ENCODE measurements at places on chromosomes 11 and 22.

- DNase-seq = no peak
- H3K36me3 ChIP-seq = no peaks in the 10 kb centered on the region
- no peaks in the 10 kb centered on the region for H3K27me3 ChIP-seq
- H3K4me1 ChIP-seq = no peaks in the 10 kb centered on the region
- H3K27ac ChIP-seq = no peak overlapping the region
- H3K4me3 ChIP-seq = no peak overlapping the region
Observed at GRCh38 chr11:63510360-63511047, 4.6 kb downstream of the LGALS12 start.

DNA sequence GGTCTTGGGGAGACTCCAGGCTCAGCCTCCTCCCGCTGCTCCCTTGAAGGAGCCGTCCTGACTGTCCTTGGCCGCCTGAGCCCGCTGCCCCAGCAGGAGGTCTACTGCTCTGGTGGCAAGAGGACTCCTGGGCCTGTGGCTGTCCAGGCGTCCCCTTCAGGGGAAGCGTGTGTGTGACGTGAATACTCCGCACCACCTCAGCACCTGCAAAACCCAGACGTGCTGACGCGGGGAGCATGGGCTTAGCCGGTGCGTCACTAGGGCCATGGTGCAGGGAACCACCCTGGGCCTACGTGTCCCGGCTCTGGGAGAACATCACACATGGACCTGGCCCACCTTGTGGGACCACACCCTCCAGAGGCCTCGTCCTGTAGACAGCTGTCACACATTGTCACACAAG lies 30.2 kb upstream of the BRSK2 start:
- no peaks in the 10 kb centered on the region for H3K36me3 ChIP-seq
- DNase-seq = no peak
- H3K27me3 ChIP-seq = no peaks in the 10 kb centered on the region
- H3K4me1 ChIP-seq = no peaks in the 10 kb centered on the region
- no peak overlapping the region for H3K27ac ChIP-seq

GRCh38 chr11:68657021-68657780 lies 27.1 kb upstream of the GAL start:
- no peaks in the 10 kb centered on the region for H3K36me3 ChIP-seq
- DNase-seq = no peak
- no peaks in the 10 kb centered on the region for H3K4me1 ChIP-seq
- no peak overlapping the region for H3K27ac ChIP-seq
- H3K27me3 ChIP-seq = no peaks in the 10 kb centered on the region
- no peak overlapping the region for H3K4me3 ChIP-seq

DNA sequence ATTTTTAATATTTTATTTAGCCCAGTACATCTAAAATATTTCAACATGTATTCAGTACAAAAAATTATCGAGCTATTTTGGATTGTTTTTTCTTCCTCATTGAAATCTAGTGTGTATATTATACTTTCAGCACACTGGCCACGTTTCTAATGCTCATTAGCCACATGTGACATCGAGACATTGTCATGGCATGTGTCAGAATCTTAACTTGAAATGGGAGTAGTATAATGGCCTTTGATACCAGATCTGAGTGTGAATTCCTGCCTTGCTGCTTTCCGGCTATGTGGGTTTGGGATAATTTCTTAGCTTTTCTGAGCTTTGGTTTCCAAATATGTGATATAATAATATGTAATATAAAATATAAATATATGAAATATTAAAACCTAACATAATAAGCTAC lies 54.3 kb downstream of the BCL2L13 start:
- H3K27ac ChIP-seq = no peak overlapping the region
- no peak for DNase-seq
- H3K4me3 ChIP-seq = no peak overlapping the region
- H3K36me3 ChIP-seq = peaks cover 17% of the 10 kb centered on the region

DNA sequence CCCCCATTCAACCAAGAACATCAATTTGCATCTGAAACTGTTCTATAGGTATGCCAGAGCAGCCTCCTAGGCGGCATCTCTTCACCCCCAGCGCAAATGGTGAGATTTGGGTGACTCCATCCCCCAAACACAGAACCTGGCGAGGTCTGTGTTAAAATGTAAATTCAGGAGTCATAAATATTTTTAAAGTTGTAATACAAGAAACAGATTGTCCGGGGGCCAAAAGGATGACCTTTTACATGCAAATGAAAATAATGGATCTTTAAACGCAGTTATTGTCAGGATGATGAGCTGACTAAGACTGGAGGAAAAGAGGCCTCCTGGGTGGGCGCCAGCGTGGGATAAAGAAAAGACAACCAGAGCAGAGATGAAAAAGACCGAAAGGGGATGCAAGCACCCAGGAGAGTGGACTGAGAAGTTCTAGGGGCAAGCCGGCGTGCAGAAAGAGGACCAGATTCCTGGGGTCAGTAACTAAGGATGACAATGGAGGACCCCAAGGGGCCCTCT lies 16.0 kb upstream of the ADA2 start:
- no peak overlapping the region for H3K27ac ChIP-seq
- no peak for DNase-seq
- no peaks in the 10 kb centered on the region for H3K27me3 ChIP-seq
- no peaks in the 10 kb centered on the region for H3K36me3 ChIP-seq
- H3K4me3 ChIP-seq = no peak overlapping the region

All from DND-41 (cell line).